ENCODE measurements at places on chromosomes 11 and 22.

- no peak for DNase-seq
Measured at GRCh38 chr11:10201343-10201742, 92.7 kb downstream of the SBF2 start.

- no peak for DNase-seq
Measured at GRCh38 chr11:2311353-2312133, 9.7 kb downstream of the TSPAN32 start.

DNA sequence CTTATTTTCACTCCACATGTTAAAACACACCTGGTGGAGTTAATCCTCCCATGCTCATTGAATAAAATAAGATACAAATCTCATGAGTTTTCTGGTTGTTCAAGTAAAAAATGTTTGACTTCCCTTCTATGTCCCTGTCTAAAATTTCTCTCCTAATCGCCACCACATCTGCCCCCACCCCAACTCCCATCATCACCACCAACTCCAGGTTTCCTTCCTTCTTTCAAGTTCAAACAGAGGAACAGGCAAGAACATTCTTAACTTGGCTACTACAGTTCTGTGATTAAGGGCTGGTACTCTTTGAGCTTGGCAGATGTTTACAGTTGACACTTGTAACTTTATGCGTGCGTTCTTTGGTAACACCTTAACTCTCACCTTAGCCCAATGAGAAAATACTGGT lies 9.1 kb upstream of the PSMA1 start:
- DNase-seq = no peak

DNA sequence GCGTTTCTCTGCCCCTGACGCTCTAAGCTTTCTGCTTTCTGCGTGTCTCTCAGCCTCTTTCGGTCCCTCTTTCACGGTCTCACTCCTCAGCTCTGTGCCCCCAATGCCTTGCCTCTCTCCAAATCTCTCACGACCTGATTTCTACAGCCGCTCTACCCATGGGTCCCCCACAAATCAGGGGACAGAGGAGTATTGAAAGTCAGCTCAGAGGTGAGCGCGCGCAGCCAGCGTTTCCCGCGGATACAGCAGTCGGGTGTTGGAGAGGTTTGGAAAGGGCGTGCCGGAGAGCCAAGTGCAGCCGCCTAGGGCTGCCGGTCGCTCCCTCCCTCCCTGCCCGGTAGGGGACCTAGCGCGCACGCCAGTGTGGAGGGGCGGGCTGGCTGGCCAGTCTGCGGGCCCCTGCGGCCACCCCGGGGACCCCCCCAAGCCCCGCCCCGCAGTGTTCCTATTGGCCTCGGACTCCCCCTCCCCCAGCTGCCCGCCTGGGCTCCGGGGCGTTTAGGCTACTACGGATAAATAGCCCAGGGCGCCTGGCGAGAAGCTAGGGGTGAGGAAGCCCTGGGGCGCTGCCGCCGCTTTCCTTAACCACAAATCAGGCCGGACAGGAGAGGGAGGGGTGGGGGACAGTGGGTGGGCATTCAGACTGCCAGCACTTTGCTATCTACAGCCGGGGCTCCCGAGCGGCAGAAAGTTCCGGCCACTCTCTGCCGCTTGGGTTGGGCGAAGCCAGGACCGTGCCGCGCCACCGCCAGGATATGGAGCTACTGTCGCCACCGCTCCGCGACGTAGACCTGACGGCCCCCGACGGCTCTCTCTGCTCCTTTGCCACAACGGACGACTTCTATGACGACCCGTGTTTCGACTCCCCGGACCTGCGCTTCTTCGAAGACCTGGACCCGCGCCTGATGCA lies at the start of gene MYOD1:
TSS of gene MYOD1 (plus strand) at position 544 of the 910 bp plus-strand sequence. CDS start at position 756, 212 bp downstream.
- no peak for DNase-seq

DNA sequence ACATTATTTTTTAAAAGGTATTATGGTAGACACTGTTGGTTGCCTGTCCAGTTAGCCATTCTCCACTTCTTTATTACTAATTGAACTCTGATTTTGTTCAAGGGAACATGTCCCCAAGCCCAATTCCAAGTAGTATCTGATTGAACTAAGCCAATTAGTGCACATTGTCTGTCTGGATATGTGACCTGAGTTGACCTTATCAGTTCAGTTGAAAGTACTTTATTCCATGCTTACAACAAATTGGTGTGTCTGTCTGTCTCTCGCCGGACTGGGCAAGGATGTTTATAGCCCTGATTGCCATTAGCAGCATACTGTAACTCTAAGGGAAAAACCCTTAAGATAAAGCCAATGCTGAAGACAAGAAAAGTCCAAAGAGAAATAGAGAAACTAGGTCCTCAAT lies 85.6 kb downstream of the INTS4 start:
- DNase-seq = no peak

GRCh38 chr22:27154717-27155116 lies 497.3 kb downstream of the MIAT start:
- DNase-seq = no peak

- DNase-seq = no peak
Measured at GRCh38 chr22:46240907-46241306, 9.2 kb downstream of the CDPF1 start.

DNA sequence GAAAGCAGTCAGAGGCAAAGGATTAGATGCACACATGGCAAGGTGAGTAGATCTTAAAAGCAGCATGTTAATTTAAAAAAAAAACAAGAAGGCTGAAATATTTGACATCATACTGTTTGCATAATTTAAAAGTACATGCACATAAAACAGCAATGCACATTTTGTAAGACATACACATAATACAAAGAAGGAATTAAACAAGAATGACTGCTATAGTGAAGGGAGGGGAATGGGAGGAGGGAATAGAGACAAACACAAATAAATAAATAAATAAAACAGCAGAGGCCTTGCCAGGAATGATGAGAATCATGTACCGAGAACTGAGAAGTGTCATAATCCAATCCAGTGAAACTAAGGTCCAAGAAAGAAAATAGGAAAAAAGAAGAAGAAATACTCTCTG lies 486.2 kb upstream of the API5 start:
- no peak for DNase-seq

- no peak for DNase-seq
Measured at GRCh38 chr11:43360361-43361032, 1.8 kb downstream of the TTC17 start.

Measured in AG09319 (cell line).